Kidney (tissue), 22 donors: ENCODE measurements at places on chromosomes 1 and 21.
A peak's percentile ranks its signal among the peaks of the same experiment; 100 is the strongest.

GRCh38 chr1:43803646-43804045 is 96.3 kb downstream of the ST3GAL3 start:
- peaks cover 4% of the 10 kb centered on the region for H3K4me1 ChIP-seq
- no peak overlapping the region for H3K4me3 ChIP-seq
- H3K36me3 ChIP-seq: no peaks in the 10 kb centered on the region
- no peak for DNase-seq
- H3K27ac ChIP-seq: no peak overlapping the region

- no peaks in the 10 kb centered on the region for H3K4me1 ChIP-seq
- DNase-seq: no peak
- H3K36me3 ChIP-seq: no peaks in the 10 kb centered on the region
- no peak overlapping the region for H3K4me3 ChIP-seq
- H3K27me3 ChIP-seq: no peaks in the 10 kb centered on the region
- H3K27ac ChIP-seq: no peak overlapping the region
These were observed 124.2 kb upstream of the ZBTB40 start for GRCh38 chr1:22327411-22327810.

DNA sequence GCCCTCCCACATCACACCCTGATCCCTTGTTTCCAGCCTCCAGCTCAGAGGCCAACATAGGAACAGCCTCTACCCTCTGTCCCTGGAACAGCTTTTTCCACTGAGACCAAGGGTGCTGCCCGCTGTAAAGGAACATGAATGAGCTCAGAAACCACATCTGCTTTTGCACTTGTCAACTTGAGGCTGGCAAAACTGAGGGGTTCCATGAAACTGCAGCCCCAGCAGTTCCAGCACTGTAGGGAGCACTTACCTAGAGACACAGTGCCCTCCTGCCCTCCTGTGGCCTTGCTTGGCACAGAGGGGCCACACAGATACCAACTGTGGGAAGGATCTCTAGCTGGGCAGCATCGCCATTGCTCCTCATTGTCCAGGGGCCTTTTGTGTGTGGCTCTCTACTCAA is 51.7 kb downstream of the ITPKB start:
- no peaks in the 10 kb centered on the region for H3K36me3 ChIP-seq
- no peaks in the 10 kb centered on the region for H3K27me3 ChIP-seq
- H3K27ac ChIP-seq: no peak overlapping the region
- H3K4me3 ChIP-seq: no peak overlapping the region

DNA sequence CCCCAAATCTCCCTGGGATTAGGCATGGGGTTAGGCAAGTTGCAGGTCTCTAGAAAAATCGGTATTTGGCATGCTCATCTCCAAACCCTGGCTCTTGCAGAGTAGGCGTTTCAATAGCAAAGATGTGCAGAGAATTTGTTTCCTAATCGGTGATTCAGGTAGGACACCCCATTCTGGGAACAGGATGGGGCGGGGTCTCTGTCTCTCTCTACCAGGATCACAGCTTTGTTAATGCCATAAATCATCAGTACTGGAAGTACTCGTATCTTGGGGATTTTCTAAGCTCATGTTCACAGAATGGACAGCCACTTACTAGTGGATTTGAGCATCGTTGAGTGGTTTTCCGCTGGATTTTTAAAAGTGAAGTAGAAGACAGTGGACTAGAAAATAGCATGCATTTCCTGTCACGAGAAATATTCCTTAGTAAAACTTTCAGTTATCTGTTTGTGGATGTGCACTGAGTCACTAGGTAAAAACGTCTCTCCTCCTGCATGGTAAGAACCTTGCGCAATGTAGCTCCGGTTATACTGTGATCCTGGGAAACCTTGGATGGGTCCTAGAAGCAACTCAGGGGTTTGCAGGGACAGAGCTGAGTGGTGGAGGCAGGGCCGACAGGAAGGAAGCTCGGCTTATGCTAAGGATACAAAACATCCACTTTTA is 5.1 kb downstream of the TMEM51 start:
- H3K36me3 ChIP-seq: no peaks in the 10 kb centered on the region
- peaks cover 47% of the 10 kb centered on the region for H3K4me1 ChIP-seq
- no peaks in the 10 kb centered on the region for H3K27me3 ChIP-seq
- peak overlapping the region; percentile 22 for H3K4me3 ChIP-seq
- no peak for DNase-seq

GRCh38 chr1:43801203-43801602 is 93.9 kb downstream of the ST3GAL3 start:
- no peaks in the 10 kb centered on the region for H3K4me1 ChIP-seq
- no peak overlapping the region for H3K27ac ChIP-seq
- H3K36me3 ChIP-seq: no peaks in the 10 kb centered on the region
- DNase-seq: no peak

- no peak overlapping the region for H3K27ac ChIP-seq
- peaks cover 11% of the 10 kb centered on the region for H3K4me1 ChIP-seq
- no peaks in the 10 kb centered on the region for H3K36me3 ChIP-seq
- peaks cover 4% of the 10 kb centered on the region for H3K27me3 ChIP-seq
- DNase-seq: no peak
- H3K4me3 ChIP-seq: peak overlapping the region; percentile 91
These were observed 1.7 kb downstream of the GPR137B start for GRCh38 chr1:236144033-236144432.

DNA sequence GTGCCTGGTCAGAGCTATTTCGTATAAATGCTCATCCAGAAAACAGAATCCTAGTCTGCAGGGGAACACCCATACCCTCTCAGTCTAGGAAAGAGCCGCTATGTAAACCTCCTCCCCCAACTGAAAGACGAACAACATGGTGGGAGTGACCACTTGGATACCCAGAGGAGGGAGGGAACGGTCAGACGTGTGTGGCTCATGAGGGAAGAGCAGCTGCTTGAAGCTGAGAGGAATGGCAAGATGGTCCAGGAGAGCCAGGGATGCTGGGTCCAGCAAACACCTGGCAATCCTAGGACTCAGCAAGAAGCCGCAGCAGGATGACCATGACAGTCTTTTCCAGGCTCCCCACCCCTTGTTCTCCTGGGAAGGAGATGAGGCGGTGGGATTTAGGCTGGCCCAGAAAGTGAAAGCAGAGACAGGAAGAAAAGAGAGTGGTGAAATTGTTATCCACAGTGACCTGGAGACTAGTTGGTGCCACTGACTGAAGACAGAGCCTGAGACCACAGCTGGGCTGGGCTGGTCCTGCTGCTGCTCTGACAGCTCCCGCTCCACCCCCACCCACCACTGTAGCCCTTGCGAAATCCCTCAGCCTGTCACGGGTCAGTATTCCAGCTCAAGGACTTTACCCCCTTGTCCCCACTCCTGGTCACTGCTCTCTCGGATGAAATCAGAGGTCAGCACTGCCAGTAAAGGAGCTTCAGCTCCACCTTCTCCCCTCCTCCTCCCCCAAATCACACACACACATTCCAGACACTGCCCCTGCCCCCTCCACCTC is 3.6 kb downstream of the CERS2 start:
- DNase-seq: peak; percentile 72
- H3K4me1 ChIP-seq: peaks cover 30% of the 10 kb centered on the region
- H3K27ac ChIP-seq: peak overlapping the region; percentile 94

GRCh38 chr1:75310067-75310466 is 175.9 kb downstream of the LHX8 start:
- H3K4me1 ChIP-seq: no peaks in the 10 kb centered on the region
- H3K36me3 ChIP-seq: no peaks in the 10 kb centered on the region
- DNase-seq: no peak
- H3K27me3 ChIP-seq: no peaks in the 10 kb centered on the region
- H3K27ac ChIP-seq: no peak overlapping the region

DNA sequence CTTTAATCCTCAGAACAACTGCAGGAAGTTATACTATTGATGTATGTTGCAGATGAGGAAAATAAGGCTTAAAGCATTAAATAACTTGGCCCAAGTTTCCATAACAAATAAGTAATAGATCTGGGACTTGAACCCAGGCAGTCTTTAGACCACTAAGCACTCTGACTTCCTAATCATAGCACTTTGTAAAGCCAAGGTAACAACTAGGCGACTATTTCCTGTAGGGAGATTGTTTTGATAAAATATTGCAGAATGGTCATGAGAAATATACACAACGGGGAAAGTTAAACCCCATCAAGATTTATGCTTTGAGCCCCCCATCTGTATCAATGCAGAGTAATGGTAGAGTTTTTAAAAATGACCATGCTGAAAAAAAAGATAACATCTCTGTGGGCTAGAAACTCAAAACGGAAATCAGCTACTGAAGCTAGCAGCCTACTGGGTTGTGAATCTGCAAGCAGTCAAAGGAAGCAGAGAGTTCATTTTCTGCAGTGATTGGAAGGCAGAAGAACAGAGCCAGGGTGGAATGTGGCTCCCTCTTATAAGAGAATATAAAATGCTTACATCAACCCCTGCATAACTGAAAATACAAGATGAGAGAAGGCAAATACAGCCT is 111.2 kb upstream of the OLIG2 start:
- no peaks in the 10 kb centered on the region for H3K4me1 ChIP-seq
- no peak overlapping the region for H3K27ac ChIP-seq
- no peak overlapping the region for H3K4me3 ChIP-seq
- no peaks in the 10 kb centered on the region for H3K36me3 ChIP-seq
- no peaks in the 10 kb centered on the region for H3K27me3 ChIP-seq
- no peak for DNase-seq

DNA sequence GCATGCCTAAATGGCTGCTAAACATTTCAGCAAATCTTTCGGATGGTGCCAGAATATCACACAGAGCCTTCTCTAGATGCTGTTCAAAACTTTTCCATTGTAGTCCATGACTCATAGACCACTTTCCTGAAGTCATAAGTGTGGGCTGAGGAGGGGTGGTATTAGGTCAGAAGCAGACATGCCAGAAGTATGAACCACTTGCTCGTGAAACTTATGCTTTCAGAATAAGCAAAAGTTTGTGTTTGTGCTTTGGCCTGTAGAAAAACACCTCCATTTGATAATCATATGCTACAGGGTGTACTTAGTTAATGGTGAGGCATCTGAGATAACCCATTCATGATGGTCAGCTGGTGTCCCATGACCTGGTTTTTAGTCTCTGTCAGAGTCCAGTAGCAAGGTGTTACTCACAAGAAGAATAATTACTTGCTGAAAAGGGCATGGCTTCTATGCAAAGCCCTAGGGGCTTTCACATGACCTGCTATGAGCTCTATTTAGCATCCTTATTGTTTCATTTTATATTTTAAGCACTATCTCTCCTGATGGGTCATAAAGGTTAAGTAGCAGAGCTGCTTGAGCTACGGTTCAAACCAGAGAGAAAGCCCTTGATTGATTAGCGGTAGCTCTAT is 183.1 kb upstream of the IVNS1ABP start:
- no peaks in the 10 kb centered on the region for H3K36me3 ChIP-seq
- H3K4me3 ChIP-seq: no peak overlapping the region
- H3K27me3 ChIP-seq: no peaks in the 10 kb centered on the region
- H3K4me1 ChIP-seq: no peaks in the 10 kb centered on the region

DNA sequence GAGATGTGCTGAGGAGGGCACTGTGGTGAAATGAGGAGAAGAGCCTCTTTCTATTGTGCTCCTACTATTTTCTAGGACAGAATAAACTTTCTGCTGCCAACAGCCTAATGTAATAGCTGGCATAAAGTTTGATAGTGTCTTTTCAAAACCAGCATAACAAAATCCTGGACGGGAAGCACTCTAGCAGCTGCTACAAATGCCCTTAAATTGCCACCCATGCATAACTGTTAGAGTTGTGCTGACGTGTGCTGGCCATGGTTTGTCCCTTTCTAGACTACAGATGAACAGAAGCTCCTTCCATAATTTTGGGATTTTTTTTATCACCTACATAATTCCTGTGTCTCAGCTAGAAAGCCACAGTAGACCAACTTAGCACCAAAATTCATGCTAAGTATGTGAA is 88.5 kb upstream of the DEPDC1 start:
- no peak overlapping the region for H3K27ac ChIP-seq
- DNase-seq: no peak
- H3K36me3 ChIP-seq: no peaks in the 10 kb centered on the region
- no peaks in the 10 kb centered on the region for H3K27me3 ChIP-seq
- H3K4me1 ChIP-seq: no peaks in the 10 kb centered on the region
- H3K4me3 ChIP-seq: no peak overlapping the region

GRCh38 chr1:24955161-24955560 is 25.1 kb upstream of the RUNX3 start:
- H3K27ac ChIP-seq: no peak overlapping the region
- no peaks in the 10 kb centered on the region for H3K36me3 ChIP-seq
- no peaks in the 10 kb centered on the region for H3K4me1 ChIP-seq

- peaks cover 4% of the 10 kb centered on the region for H3K4me1 ChIP-seq
- H3K4me3 ChIP-seq: no peak overlapping the region
- DNase-seq: no peak
- H3K27me3 ChIP-seq: peaks cover 5% of the 10 kb centered on the region
These were observed 2.5 kb downstream of the COL6A1 start for GRCh38 chr21:45983981-45984551.

GRCh38 chr21:23401278-23401677 is 2206.0 kb downstream of the MRPL39 start:
- H3K27ac ChIP-seq: no peak overlapping the region
- no peaks in the 10 kb centered on the region for H3K27me3 ChIP-seq
- H3K4me3 ChIP-seq: no peak overlapping the region
- no peaks in the 10 kb centered on the region for H3K4me1 ChIP-seq
- no peaks in the 10 kb centered on the region for H3K36me3 ChIP-seq

DNA sequence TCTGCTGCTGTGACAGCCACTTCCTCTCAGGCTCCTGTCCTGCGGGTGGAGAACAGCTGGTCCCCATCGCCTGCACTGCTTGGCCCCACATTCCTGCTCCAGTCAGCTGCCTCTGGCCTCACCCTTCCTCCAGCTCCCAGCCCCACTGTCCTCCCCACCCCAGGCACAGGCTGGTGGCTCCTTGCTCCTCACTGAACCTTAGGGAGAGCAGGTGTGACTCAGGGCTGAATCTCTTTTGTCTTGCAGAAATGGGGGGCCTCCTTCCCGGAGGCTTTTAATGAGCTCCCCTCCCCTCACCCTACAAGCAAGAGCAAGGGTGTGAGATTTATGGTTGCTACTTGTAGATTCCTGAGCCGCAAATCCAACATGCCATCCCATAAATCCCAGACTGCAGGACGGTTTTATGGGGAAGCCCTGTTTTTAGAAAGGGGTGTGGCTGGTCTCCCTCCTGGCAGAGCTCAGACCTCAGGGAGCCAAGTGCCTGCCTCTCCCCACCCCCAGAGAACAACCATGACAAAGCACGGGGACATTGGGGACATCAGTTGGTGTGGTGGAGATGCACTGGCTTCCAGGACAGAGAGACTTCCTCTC is 15.2 kb downstream of the CDK18 start:
- peaks cover 2% of the 10 kb centered on the region for H3K4me1 ChIP-seq
- H3K27me3 ChIP-seq: no peaks in the 10 kb centered on the region
- no peak overlapping the region for H3K27ac ChIP-seq
- H3K36me3 ChIP-seq: peaks cover 4% of the 10 kb centered on the region

GRCh38 chr1:13737398-13737797 is 37.4 kb downstream of the PRDM2 start:
- H3K36me3 ChIP-seq: no peaks in the 10 kb centered on the region
- H3K27ac ChIP-seq: no peak overlapping the region
- H3K27me3 ChIP-seq: no peaks in the 10 kb centered on the region
- no peaks in the 10 kb centered on the region for H3K4me1 ChIP-seq
- DNase-seq: no peak

- DNase-seq: no peak
- no peaks in the 10 kb centered on the region for H3K27me3 ChIP-seq
- H3K4me1 ChIP-seq: no peaks in the 10 kb centered on the region
- no peak overlapping the region for H3K4me3 ChIP-seq
- no peaks in the 10 kb centered on the region for H3K36me3 ChIP-seq
These were observed 98.0 kb upstream of the DNAH14 start for GRCh38 chr1:224831501-224831900.

GRCh38 chr1:39711104-39711965 is 20.1 kb upstream of the HPCAL4 start:
- H3K27me3 ChIP-seq: peaks cover 2% of the 10 kb centered on the region
- no peak for DNase-seq
- H3K27ac ChIP-seq: no peak overlapping the region
